ENCODE measurements at places on chromosomes 16 and 17.
A peak's percentile ranks its signal among the peaks of the same experiment; 100 is the strongest.

- no peak for DNase-seq
Measured at GRCh38 chr16:89009343-89010209, 32.6 kb upstream of the CBFA2T3 start.

GRCh38 chr16:57273359-57273758 is 11.1 kb downstream of the PLLP start:
- no peak for DNase-seq

DNA sequence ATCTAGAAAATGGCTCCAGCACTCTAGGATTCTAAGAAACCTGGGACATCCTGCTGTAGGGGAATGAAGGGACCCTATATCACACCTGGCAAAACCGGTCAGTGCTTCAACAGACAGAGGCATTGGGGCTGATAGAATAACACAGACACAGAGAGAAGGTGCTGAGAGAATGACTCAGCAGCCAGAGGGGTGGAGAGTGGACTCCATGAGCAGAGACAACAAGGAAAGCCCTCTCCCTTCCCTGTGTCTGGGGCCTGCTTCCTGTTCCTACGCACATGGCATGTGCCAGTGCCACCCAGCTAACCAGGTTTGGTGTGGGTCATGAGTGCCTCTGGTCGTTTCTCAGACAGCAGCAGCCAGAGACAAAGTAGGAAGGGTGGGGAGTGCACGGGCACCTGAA is 140.3 kb downstream of the CCT6B start:
- DNase-seq, result no peak

DNA sequence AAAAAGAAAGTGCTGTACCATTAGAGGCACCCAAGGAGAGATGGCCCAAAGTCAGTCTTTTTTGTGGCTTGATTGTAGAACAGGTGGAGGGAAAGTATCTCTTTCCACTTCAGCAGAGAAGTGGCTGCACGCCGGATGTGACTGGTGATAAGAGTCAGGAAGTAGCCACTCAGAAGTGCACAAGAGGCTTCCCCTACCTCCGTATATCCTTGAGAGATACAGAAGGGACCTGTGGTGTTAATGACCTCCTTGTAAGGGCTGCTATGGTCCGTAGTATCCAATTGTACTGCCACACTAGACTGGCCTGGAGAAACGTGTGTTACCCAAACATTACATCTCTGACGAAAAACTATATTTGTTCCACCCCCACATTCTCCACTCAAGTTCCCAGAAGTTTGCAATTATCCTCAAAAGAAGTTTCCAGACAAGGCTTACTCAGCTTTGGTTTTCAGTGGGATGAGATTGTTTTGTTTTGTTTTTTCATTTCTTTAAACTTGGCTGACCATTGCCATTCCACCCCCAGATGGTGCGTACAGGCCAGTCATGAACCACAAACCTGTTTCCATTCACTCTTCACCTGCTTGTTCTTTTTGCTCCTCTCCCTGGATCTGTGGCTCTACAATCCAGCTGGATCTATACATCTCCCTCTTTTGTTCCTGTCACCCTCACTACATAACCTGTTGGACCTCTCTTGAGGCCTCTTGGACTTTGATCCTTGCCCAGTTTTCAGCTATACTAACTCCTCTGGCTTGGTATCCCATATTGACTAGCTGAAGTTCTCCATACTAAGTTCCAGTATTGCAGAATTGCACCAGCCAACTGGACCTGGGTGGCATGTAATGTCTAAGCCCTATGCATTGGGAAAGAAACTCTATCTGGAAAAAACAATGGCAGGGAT is 20.7 kb upstream of the MED13 start:
- no peak for DNase-seq

GRCh38 chr17:61009663-61010062 is 332.0 kb downstream of the BCAS3 start:
- DNase-seq, result no peak

DNA sequence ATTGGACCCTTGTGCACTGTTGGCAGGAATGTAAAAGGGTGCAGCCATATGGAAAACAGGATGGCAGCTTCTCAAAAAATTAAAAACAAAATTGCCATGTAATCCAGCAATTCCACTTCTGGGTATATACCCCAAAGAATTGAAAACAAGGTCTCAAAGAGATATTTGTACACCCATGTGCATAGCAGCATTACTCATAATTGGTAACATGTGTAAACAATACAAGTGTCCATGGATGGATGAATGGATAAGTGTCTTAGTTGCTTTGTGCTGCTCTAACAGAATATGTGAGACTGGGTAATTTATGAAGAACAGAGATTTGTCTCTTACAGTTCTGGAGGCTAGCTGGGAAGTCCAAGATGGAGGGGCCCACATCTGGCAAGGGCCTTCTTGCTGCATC is 3.8 kb upstream of the RUNDC3A start:
- no peak for DNase-seq

- DNase-seq, result no peak
Measured at GRCh38 chr17:2797226-2797625, 988 bp downstream of the RAP1GAP2 start.

GRCh38 chr17:37476431-37477120 is 13.1 kb upstream of the DUSP14 start:
- DNase-seq, result no peak

GRCh38 chr17:14307560-14308024 is 6.7 kb downstream of the HS3ST3B1 start:
- DNase-seq, result peak; percentile 57

DNA sequence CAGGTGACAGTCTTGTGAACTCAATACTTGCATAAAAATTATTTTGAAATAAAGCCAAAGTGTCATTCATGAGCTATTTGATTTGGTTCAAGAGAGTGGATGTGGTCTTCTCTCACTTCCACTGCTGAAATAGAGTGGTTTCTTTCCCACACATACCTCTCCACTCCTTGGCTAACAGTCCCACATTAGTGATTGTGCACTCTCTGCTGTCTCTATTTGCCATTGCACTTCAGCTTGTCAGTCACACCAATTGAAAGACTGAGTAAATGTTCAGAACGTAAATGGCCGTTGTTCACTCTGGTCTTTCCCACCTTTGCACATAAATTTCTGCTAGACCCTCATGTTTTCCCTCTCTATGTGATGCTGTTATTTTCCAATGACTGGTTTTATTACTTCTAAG is 197.5 kb downstream of the FTO start:
- no peak for DNase-seq

- no peak for DNase-seq
Measured at GRCh38 chr16:977081-977701, 4.4 kb upstream of the SOX8 start.

DNA sequence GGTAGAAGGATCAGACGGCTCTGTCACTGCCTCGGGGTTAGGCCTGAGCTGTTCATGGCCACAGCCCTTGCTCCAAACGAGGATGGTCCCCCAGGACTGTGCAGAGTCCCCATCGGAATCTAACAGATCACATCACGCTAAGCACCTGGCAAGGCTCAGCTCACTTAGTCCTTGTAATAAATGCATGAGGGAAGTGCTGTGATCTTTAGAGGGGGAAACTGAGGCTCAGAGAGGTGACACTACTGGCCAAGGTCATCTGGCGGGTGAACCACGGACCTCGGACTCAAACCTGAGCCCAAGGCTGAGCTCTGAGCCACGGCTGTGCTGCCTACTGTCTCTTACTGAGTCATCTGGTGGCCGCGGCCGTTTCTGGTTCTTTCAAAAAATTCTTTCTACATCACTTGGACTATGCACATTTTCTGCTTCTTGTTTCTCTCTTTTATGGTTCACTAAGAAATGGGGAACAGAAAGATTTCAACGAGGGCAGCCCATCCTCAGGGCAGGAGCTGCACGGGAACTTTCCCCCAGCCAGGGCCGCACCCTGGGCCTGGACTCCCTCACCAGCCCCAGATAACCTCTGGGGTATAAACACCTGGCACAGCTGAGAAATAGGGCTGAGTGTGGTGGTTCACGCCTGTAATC is 55.6 kb downstream of the COTL1 start:
- DNase-seq, result no peak

DNA sequence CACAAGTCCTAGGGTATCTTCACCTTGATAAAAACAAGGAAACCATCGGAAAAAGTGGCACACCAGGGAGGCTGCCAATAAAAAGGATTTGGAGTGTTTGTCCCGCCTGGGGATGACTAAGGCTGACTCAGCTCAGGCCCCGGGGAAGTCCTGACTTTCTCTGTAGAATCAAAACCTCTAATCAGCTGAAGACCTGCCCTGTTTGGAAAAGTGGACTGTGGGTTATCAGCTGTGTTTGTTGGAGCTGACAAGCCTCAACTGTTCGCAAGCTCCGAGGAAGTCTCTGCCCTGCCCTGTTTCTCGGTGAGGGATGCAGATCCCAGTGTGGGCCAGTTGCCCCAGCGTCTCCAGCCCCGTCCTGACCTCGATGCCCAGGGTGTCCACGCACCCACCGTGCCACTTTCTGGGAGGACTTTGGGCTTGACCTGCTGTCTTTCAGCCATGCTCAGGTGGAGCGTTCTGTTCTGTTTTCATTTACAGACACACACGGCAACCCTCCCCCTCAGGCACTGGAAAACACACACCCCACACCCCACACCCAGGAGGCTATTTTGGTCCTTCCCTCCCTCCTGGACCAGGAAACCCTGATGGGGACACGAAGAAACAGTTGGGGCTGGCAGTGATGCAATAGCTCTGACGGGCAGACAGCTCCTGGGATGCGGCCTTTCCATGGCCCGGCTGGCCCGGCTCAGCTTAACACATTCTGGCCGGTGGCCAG is 27.6 kb upstream of the PITPNA start:
- peak; percentile 96 for DNase-seq

- DNase-seq, result no peak
Measured at GRCh38 chr16:53404959-53405358, 29.3 kb upstream of the RBL2 start.

DNA sequence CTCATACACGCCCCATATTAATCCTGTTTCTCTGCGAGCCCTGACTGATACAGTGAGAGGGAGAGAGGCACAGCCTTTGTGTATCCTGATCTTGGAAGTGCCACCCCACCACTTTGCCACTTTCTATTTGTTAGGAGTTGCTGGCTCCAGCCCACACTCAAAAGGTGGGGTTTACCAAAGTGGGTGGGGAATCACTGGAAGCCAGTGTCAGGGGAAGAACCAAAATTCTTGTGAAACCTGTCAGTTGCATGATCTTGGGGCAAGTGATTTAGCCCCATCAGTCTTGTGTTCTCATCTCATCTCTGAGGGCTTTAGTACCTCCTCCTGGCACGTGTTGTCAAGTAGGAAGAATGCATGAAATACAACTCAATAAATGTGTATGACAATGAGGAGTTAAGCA is 119.5 kb downstream of the SOX9 start:
- DNase-seq, result no peak

- DNase-seq, result no peak
Measured at GRCh38 chr16:75532142-75532765, 3.7 kb downstream of the CHST5 start.

DNA sequence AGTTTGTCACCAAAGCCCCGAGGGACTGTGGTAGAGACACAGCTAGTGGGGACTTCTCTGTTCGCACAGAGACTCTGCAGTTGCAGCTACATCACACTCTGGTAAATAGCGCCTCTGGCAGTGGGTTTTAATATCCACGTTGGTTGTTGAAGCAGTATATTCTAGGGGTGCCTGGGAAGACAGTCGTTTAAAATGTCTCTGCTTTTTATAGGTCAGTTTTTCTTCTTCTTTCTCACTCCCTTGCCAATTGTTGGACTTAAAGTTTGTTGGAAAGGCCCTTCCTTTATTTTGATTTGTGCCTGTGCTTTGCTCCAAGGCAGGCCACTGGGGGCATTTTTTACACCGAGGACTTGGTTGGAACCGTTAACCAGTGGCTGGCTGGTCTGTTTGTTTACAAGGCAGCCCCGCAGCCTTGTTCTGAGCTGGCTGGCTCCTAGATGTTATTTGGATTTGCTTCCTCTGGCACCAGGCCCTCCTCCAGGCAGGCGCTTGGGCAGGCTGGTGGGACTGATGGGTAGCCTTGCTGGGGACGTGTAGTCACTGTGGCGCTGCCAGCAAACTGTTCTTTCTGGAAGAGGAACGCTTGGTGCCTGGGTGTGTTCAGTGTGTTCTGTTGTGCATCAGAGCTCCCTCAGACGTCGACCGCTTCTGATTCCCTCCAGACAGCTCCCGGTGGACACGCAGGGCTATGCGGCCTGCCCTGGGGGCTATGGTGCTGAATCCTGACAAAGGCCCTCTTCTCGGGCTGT is 218.2 kb upstream of the CHMP6 start:
- DNase-seq, result peak; percentile 65

DNA sequence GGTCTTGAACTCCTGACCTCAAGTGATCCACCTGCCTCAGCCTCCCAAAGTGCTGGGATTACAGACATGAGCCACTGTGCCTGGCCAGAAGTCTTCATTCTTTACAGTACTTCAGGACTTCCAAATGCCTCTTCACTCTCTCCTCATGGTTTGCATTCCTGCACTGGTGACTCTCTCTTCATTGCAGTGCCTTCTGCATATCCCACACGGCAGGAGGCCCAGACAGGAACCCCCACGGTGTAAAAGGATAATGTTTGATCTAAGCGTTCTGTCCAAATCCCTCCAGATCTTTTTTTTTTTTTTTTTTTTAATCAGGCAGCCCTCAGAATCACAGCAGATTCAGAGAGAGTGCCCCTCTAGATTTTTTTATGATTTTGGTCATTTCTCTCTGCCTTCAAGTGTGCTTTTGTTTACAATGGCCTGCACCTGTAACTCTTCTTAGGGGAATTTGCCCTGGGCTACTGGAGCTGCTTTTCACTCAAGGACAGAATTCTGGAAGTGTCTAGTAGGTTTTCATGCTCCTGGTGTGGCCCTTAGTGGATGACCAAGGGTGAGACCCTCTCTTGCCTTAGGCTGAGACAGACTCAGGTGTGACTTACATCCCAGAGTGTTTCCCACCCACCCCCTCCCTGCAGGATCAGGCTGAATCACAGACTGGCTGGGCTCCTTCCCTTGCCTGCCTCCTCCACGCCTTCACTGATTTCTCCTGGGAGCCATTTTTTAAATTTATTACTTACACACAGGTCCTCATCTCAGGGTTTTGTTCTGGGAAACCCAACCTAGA is 19.8 kb upstream of the NF1 start:
- DNase-seq, result peak; percentile 22

DNA sequence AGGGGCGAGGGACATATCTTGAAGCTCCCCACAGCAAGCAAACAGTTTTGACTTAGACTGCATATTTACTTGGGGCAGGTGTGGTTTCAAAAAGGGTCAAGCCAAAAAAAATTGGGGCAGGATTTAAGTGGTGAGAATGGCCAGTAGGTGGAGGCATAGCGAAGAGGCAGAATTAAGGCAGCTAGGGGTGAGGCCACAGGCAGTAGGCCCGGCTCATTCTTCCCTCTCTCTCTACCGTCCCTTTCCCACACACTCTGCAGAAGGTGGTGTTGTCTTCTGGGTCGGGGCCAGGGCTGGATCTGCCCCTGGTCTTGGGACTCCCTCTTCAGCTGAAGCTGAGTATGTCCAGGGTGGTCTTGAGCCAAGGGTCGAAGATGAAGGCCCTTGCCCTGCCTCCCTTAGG is 2.6 kb downstream of the SHBG start:
- peak; percentile 75 for DNase-seq

- DNase-seq, result no peak
Measured at GRCh38 chr16:50440531-50440930, 71.7 kb upstream of the BRD7 start.
